CD4-positive, alpha-beta T cell (primary cell): ENCODE measurements at places on chromosomes 1 and 21.
A peak's percentile ranks its signal among the peaks of the same experiment; 100 is the strongest.

DNA sequence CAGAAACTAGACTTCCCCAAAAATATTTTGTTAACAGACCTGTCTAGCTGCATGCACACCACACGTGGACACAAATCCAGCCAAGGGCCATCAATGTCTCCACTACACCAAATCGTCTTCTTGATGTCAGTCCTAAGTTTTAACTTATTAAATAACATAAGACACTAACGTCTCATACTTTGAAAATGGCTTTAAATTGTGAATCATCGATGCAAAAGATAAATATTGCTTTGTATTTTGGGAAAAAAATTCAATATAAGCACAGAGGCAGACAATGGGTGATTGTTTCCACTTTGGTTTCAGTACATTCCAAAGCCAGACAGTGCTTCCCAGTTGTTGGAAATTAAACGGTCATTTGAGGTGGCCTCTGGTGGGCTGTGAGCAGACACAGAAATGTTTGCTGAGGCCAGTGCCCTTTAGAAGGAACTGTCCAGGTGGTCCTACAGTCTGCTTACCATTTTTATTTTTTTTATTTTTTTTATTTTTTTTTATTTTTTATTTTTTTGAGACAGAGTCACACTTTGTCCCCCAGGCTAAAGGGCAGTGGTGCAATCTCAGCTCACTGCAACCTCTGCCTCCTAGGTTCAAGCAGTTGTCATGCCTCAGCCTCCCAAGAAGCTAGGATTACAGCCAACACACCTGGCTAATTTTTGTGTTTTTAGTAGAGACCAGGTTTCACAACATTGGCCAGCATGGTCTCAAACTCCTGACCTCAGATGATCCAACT, 1.8 kb upstream of the KIAA2013 start:
- DNase-seq = no peak

DNA sequence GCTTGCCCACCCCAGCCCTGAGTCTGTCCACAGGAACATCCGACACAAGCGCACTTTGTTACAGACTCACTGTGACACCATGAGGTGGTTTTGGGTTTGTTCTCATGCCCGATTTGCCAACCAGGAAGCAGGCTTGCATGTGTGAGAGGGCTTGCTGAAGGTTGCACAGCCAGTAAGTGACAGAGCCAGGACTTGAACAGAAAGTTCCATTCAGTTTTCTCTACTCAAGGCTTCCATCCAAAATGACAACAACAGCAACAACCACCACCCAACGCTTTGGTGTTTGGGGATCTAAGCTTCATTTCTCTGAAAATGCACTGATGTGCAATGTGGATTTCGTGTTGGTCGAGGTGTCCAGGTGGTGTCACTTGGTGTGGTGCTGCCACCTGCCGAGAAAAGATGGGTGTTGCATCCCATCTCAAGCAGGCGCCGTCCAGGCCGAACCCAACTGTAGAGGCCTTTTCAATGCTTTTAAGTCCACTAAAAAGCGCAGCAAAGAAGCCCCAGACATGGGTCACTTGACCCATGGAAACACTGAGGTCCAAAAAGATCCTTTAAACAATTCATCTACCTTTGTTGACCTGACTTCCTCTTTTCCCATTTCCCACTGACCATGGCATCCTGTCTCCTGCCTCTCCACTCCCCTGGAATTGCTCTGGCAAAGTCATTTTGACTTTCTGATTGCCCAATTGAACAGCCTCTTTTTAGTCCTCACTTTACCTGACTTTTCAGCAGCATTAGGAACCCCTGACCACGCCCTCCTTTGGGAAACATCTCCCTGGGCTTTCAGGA, 12.2 kb downstream of the CITED4 start:
- DNase-seq = peak; percentile 87

GRCh38 chr1:64082459-64082858, 121.0 kb upstream of the UBE2U start:
- DNase-seq = no peak

DNA sequence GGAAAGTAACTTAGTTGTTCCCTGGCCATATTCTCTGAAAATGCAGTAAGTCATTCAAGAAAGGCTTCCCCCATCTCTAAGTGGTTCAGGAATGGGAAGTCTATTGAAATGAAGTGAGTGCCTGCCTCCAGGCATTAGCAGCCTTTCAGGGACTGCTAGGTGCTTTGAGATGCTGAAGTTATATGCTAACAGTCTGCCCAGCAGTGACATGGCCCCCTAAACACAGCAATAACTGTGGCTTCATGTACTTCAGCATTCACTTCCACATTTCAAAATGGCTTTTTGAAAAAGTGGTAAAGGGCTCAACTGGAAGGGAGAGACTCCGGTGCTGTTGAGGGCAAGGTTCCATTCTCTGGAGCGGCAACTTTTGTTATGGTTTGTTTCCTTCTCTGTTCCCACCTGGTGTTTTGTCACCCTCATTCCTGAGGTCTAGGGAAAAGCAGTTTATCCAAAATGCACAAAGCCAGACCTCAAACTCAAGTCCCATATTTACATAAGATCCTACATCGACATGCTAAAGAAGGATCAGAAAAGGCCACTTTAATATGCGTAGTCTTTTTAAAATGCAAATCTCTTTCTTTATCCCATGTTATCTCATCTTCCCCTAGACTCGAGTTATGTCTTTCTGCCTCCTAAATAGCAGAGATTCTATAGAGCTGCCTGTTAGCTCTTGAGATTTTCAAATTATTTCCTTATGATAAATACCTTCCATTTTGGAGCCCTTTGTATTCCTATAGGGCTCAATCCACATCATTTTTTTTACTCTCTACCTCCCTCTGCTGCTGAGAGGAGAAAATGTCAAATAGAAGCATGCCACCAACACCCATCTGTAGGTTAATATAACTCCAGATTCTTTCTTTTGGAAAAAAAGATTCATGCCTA, 34.2 kb upstream of the LRRC8C start:
- peak; percentile 67 for DNase-seq

DNA sequence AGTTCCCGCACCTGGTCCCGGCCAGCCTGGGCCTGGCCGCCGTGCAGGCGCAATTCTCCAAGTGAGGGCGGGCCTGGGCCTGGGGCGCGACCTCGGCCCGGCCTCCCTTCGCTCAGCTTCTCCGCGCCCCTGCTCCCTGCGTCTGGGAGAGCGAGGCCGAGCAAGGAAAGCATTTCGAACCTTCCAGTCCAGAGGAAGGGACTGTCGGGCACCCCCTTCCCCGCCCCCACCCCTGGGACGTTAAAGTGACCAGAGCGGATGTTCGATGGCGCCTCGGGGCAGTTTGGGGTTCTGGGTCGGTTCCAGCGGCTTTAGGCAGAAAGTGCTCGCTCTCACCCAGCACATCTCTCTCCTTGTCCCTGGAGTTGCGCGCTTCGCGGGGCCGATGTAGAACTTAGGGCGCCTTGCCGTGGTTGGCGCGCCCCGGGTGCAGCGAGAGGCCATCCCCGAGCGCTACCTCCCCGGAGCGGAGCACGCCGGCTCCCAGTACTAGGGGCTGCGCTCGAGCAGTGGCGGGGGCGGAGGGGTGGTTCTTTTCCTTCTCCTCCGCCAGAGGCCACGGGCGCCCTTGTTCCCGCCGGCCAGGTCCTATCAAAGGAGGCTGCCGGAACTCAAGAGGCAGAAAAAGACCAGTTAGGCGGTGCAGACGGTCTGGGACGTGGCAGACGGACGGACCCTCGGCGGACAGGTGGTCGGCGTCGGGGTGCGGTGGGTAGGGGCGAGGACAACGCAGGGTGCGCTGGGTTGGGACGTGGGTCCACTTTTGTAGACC, 1.2 kb downstream of the OLIG1 start:
- no peak for DNase-seq

- DNase-seq = no peak
These were observed 49.4 kb downstream of the KIF21B start for GRCh38 chr1:200973937-200974657.

- DNase-seq = no peak
These were observed 94.7 kb upstream of the SMYD2 start for GRCh38 chr1:214186103-214186824.

DNA sequence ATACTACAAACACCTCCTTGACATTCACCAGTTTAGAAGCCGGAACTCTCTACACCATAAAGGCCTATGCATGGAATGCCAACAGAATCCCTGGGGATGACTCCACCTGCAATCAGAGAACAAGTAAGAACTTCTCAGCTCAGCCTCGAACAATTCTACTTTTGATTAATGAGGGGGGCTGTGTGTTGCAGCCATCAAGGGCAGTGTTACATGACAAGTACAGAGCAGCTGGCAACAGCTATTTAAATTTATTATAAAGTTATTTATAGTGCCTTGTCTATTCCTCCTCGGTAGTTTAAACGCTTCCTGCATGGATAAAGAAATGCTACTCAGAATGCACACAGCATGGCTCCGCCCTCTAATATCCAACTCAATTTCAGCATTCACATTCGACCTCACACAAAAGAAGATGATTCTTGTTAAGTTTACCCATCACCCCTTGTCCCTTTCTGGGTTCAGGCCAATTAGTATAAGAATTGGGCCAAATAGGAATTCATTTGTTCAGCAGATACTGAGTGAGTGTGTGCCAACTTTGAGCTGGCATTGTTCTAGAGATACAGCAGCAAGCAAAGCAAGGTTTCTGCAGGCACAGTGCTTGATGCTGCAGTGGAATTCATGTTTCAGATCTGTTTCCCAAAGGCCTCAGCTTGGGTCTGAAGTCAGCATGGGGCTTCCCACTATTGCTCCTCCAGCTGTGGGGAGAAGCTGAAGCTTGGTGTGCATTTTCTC, 6.4 kb downstream of the FNDC7 start:
- no peak for DNase-seq

GRCh38 chr1:179014123-179014522, 11.6 kb upstream of the FAM20B start:
- no peak for DNase-seq
